ENCODE measurements at places on chromosomes 1 and 21. TPM values are rescaled to one million over a fixed set of nuclear protein-coding genes. Genes with fewer than 3 reads are reported as not detected.

DNA sequence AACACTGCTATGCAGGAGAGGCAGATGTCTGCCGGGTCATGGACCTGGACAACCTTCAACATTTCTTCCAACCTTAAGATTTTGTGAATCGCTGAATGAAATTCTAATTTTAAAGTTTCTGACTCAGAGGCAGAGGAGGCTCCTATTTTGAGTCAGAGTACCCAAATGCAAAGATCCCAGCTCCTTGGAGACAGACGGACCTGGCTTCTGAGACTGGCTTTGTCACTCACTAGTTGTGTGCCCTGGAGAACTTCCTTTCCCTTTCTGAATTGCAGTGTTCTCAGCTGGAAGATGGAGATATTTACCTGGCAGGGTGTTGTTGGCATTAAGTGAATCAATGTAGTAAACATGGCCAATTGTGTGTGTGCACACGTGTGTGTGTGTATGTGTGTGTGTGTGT is 51.9 kb downstream of the IER5 start:
- H3K4me1 ChIP-seq = no peaks in the 10 kb centered on the region
- no peak overlapping the region for H3K4me3 ChIP-seq
- H3K27ac ChIP-seq = no peak overlapping the region
- H3K27me3 ChIP-seq = no peaks in the 10 kb centered on the region

Gene ITLN2
- 1.9 TPM for polyA plus RNA-seq

DNA sequence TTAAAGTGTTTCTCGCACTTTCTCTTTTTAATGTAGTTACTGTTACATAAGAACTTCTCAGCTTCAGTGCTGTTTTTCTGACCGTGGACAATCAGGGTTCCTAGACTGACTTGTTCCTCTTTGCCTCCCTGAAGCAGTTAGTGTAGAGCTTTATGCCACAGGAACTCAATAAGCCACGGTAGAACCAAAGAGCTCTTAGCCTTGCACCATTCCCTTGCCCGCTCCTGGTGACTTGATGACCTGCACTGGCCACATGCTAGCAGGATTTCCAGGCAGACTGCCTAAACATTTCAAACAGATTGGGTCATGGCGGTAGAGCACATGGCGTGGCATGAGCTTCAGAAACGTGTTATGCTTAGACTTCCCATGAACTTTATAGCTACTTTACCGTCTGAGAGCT is 18.8 kb upstream of the FASLG start:
- peaks cover 9% of the 10 kb centered on the region for H3K27me3 ChIP-seq
- no peak overlapping the region for H3K4me3 ChIP-seq
- no peaks in the 10 kb centered on the region for H3K36me3 ChIP-seq

DNA sequence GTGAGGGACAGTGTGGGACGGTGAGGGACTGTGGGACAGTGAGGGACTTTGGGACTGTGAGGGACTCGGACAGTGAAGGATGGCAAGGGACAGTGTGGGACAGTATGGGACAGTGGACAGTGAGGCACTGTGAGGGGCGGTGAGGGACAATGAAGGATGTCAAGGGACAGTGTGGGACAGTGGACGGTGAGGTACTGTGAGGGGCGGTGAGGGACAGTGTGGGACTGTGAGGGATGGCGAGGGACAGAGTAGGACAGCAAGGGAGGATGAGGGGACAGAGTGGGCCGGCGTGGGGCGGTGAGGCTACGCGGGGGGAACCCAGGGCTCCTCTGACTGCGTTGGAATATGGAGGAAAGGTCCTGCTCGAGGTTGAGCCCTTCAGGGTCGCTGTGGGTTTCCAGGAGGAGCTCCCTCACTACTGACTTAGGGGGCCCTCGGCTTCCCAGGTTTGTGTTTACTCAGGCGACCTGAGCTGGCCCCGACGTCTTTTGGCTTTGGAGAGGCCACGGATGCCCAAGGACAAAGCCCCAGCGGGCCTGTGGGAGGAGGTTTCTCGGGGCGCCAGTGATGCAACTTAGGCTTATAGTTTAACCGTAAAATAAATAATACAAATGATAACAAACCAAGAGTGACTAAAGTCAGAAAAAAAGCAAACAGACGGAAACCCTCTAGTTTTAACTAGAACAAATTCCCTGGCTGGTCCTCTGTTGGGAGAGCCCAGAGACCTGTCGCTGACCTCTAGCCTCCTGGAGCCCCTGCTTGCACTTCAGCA is 1.1 kb upstream of the ERRFI1 start:
- peaks cover 33% of the 10 kb centered on the region for H3K4me1 ChIP-seq
- DNase-seq = no peak
- no peaks in the 10 kb centered on the region for H3K36me3 ChIP-seq
- peak overlapping the region; percentile 56 for H3K4me3 ChIP-seq
- H3K27ac ChIP-seq = peak overlapping the region; percentile 86

Gene AMPD1
- polyA plus RNA-seq = 0.13 TPM

DNA sequence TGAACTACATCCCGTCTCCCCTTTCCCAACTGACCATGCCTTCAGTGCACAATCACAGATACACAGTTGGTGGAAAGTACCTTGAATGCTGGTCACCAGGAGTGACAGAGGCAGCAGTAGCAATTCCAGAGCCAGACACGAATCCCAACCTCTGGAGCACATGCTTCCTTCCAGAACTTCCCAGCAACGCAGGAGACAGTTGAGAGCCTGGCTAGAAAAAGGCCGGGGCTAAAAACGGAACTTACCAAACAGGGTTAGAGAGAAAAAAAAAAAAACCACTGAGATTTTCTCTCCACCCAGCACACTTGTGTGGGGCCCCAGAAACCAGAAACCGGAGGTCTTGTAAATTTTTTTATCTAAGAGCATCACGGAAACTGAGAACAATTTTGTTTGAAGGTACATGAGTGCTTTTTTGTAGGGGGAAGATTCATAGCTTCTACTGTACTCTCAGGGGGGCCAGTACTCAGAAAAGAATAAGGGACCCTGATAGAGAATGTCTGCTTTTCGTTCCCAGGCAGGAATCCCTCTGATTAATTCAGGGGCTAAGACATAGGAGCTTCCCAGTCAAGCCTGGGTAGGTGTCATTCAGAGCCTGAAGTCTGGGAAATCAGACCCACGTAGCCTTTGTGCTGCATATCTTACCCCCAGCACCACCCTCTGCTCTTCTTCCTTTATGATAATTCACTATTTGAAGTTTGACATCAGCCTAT is at the start of gene CD48:
Gene CD48, minus strand, starts transcription at position 221 of the 710 bp plus-strand sequence. Its CDS starts 59 bp downstream, at position 162.
- H3K27ac ChIP-seq = no peak within 1 kb of the TSS
- no peaks in the 10 kb centered on the region for H3K36me3 ChIP-seq
- H3K4me3 ChIP-seq = peak within 1 kb of the TSS; percentile 16
- H3K27me3 ChIP-seq = peaks cover 6% of the 10 kb centered on the region
- no peak for DNase-seq

GRCh38 chr1:230823931-230824381 is 44.4 kb downstream of the C1orf198 start:
- no peak overlapping the region for H3K27ac ChIP-seq
- H3K4me3 ChIP-seq = no peak overlapping the region
- H3K4me1 ChIP-seq = peaks cover 29% of the 10 kb centered on the region
- H3K27me3 ChIP-seq = no peaks in the 10 kb centered on the region
- H3K36me3 ChIP-seq = no peaks in the 10 kb centered on the region

DNA sequence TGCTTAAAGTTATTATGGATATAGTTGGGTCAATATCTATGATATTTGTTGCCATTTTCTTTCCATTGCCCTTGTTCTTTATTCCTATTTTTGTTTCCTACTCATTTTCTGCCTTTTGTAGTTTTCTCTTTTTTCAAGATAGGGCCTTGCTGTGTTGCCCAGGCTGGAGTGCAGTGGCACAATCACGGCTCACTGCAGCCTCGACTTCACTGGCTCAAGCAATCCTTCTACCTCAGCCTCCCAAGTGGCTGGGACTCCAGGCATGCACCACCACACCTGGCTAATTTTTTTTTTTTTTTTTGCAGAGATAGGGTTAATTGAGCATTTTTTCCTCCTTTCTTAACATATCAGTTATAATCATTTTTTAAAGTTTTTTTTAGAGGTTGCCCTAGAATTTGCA is 92.7 kb downstream of the TOMM20 start:
- no peaks in the 10 kb centered on the region for H3K4me1 ChIP-seq
- no peak overlapping the region for H3K27ac ChIP-seq
- H3K36me3 ChIP-seq = no peaks in the 10 kb centered on the region
- DNase-seq = no peak
- no peaks in the 10 kb centered on the region for H3K27me3 ChIP-seq
- H3K4me3 ChIP-seq = no peak overlapping the region

- H3K27ac ChIP-seq = no peak overlapping the region
- H3K36me3 ChIP-seq = no peaks in the 10 kb centered on the region
- no peak for DNase-seq
- no peaks in the 10 kb centered on the region for H3K27me3 ChIP-seq
- H3K4me1 ChIP-seq = peaks cover 4% of the 10 kb centered on the region
Observed at GRCh38 chr21:14675774-14676530, 129.8 kb upstream of the SAMSN1 start.

Gene FCRLB
- polyA plus RNA-seq = 0.60 TPM

- H3K27me3 ChIP-seq = no peaks in the 10 kb centered on the region
- H3K36me3 ChIP-seq = no peaks in the 10 kb centered on the region
- H3K27ac ChIP-seq = no peak overlapping the region
- DNase-seq = no peak
- no peak overlapping the region for H3K4me3 ChIP-seq
Observed at GRCh38 chr1:95353194-95353593, 119.2 kb downstream of the RWDD3 start.

All from large intestine (tissue), 12 donors.